ENCODE measurements at places on chromosomes 6 and 20.

- no peak for DNase-seq
These were observed 40.5 kb upstream of the MPC1 start for GRCh38 chr6:166423051-166423745.

DNA sequence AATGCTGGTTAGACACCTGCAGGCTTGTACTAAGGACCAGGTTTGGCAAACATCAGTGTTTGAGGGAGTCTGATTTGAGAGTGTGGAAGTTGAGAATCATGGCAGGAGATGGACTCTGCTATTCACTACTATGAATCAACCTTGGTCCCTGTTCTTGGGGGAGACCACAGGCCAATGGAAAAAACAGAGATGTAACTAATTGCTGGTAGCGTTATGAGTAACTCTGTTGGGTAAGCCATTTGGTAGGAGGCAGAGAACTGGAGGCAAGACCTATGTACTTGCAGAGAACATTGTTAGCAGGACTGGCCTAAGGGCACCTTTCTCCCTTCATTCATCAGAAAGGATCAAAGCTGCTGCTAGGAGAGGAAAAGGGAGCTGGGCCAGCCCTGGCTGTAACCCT lies 8.3 kb upstream of the WFDC2 start:
- DNase-seq, result no peak

- DNase-seq, result no peak
These were observed 152.5 kb downstream of the MTHFD1L start for GRCh38 chr6:151018046-151018445.

GRCh38 chr20:57158474-57158873 lies 108.0 kb downstream of the BMP7 start:
- DNase-seq, result no peak

Measured in NCI-H510A treated with DMSO at 0.1 percent for 48 hours (cell line).